ENCODE measurements at places on chromosomes 2 and 18.

GRCh38 chr2:64757126-64757525, 103.4 kb upstream of the SERTAD2 start:
- DNase-seq = no peak

DNA sequence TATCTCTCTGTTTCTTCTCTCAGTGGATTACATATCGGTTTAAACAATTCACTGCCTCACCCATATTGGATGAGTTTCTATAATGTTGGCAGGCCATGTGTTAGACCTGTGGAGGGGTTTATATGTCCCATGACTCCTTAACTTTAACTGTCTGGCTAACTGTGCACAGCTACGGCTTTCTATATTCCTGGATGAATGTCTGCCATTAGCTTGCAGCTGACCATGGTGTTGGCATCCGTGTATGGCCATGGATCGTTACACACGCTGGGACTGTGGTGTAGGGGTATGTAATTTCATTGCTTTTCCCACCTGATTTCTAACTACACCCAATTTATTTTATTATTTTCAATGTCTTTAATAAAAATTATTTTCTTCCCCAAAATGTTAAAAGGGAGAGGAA, 3.3 kb upstream of the TANC1 start:
- DNase-seq = no peak

DNA sequence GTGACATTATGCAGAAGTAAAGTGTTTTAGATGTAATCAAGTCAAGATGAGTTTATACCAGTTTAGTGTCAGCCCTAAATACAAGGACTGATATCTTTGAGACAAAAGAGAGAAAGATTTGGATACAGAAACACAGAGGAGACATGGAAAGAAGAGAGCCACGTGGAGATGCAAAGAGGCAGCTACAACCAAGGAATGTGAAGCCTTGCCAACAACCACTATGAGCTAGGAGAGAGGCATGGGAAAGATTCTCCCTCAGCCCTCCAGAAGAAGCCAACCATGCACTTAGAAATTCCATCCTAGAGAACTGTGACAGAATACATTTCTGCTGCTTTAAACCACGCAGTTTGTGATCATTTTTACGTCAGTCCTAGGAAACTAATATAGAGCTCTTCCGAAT, 217.2 kb downstream of the DOK6 start:
- DNase-seq = no peak

DNA sequence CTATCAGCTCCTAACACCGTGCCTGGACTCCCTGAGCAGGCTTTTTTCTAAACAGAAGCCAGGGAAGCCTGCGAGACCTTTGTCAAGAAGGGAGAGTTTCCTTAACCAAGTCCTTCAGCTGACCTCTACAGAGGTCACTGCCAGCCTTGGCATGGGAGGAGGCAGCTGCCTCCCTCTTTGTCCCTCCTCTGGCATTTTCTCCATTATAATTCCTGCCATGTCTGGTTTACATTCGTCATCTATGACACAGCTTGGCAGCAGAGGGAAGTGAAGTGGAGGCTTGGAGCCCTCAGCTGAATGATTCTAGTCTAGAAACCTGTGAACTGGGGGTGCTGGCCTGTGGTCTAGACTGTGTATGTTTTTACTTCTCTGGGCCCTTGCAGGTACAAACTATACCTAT, 22.5 kb downstream of the LIPG start:
- no peak for DNase-seq

GRCh38 chr2:25838152-25838756, 40.0 kb downstream of the ASXL2 start:
- no peak for DNase-seq

Measured in CD4-positive, alpha-beta T cell treated with Interleukin-12 subunit alpha and Interleukin-12 subunit beta, for 1 hour (primary cell).